ENCODE measurements at places on chromosomes 13 and 19.

GRCh38 chr19:38728752-38729541 is 15.3 kb downstream of the CAPN12 start:
- no peak for DNase-seq

GRCh38 chr13:42065414-42065813 is 17.0 kb downstream of the DGKH start:
- no peak for DNase-seq

- no peak for DNase-seq
Observed at GRCh38 chr13:94859811-94860210, 147.5 kb upstream of the SOX21 start.

GRCh38 chr19:13119627-13120026 is 1.6 kb downstream of the NACC1 start:
- no peak for DNase-seq

- no peak for DNase-seq
Observed at GRCh38 chr13:75860935-75861334, 224.8 kb downstream of the LMO7 start.

DNA sequence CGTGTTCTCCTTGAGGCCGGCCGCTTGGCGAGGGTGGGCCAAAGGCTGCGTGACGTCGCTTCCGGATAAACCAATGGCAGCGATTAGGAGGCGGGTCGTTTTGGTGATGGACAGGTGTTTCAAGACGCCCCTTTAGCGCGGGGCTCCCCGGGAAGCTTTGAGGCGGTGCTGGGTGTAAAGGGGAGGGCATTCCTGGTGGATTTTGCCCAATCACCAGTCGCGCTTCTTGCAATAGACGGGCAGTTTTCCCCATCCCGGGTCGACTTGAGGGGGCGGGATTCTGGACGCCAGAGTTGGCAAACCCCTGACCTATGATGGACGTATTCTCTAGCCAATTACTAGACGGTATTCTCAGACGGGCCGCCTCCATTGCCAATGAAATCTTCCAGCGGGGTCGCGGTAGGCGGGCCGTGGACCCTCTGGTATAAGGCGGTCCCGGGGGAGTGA is 264 bp upstream of the PRMT1 start:
- DNase-seq: peak; percentile 96

- no peak for DNase-seq
Observed at GRCh38 chr13:34883396-34883795, 58.7 kb upstream of the NBEA start.

GRCh38 chr13:36148446-36148845 is 17.3 kb upstream of the DCLK1 start:
- DNase-seq: no peak

DNA sequence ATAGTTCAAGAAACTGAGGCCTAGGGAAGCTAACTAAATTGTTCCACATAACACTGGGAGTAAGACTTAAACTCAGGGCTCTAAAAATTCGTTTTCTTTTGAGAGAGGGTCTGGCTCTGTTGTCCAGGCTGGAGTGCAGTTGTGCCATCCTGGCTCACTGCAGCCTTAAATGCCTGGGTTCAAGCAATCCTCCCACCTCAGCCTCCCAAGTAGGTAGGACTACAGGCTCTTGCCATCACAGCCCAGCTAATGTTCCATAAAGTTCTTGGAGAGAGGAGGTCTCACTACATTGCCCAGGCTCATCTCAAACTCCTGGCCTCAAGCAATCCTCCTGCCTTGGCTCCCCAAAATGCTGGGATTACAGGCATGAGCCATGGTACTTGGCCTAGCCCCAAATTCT is 10.7 kb downstream of the ZMYM5 start:
- DNase-seq: no peak

DNA sequence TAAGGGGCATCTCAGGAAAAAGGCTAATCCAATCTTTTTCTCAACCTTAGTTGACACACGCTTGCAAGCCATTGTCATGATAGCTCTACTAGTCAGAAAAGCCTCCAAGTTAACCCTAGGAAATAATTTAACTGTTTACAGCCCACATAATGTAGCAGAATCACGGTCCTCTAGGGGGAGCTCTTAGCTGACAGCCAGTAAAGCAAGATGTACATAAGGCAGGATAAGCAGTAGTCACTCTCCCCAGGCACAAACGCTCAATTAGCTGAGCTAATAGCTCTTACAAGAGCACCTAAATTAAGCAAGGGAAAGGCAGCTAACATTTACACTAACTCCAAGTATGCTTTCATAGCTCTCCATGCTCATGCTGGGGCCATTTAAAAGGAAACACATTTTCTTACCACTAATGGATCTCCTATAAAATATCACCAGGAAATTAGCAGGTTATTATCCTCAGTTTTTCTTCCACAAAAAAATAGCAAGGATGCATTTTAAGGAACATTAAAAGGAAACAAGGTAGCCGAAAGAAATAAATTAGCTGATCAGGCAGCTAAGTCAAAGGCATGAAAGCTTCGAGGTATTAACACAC is 33.7 kb upstream of the ZSCAN5A start:
- DNase-seq: no peak

- DNase-seq: no peak
Observed at GRCh38 chr19:6822311-6822670, 49.8 kb downstream of the VAV1 start.

- no peak for DNase-seq
Observed at GRCh38 chr13:75418997-75419396, 63.0 kb downstream of the TBC1D4 start.

GRCh38 chr13:114108894-114109293 is 23.5 kb downstream of the RASA3 start:
- DNase-seq: no peak

GRCh38 chr13:31069808-31070534 is 91.7 kb downstream of the HSPH1 start:
- DNase-seq: no peak

DNA sequence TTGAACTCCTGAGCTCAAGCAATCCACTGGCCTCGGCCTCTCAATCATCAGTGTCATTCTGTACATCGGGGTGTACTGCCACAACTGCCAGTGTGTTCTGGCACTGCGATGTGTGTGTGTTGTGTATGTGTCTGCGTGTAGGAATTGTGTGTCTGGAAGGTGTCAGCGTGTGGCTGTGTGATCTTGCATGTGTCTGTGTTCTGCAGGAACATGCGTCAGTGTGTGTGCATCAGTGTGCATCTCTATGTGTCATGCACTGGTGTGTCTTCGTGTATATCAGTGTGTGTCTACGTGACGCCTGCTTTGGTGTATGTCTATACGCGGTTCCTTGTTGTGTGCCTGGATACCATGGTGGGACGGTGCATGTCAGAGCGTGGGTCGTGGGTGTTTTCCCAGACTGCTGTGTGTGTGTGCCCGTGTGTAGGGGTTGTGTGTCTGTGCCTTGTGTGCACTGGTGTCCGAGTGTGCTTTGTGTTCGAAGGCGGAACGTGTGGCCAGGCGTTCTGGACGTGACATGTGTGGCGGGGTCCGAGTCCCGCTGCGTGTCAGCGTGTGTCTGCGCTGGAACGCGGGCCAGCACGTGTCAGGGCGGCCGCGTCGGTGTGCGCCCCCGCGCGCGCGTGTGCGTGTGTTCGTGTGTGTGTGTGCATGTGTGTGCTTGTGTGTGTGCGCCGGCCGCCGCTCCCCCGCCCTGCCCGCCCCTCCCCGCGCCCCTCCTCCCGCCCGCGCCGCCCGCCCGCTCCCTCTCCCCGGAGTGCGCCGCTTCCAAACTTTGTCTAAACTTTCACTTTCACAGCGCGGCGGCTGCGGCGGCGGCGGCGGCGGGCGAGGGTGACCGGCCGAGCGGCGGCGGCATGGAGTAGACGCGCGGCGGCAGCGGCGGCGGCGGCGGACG is at the start of gene NFIX:
TSS of gene NFIX (plus strand) at position 775 of the 895 bp plus-strand sequence. CDS start 363 bp downstream, outside the sequence.
- DNase-seq: peak; percentile 18

DNA sequence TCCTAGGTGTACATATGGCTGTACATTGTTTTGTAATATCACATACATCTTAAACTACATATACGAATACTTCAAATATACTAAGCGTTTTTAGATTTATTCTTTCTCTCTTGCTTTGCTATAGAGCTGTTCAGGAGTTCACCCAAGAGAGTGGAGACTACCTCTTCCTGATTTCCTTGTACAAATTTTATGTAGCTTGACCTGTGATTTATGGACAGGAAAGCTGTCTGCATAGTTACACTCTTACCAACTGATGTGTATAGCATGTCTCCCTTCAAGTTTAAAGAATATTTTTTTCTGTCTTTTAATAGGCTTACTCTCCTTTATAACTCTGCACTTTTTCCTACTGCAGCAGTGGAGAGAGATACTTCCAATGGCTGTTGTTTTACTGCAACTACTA is 428.7 kb downstream of the NDFIP2 start:
- no peak for DNase-seq

- DNase-seq: peak; percentile 47
Observed at GRCh38 chr13:22278336-22278929, 607.6 kb downstream of the FGF9 start.

- no peak for DNase-seq
Observed at GRCh38 chr13:99118179-99118578, 82.5 kb upstream of the UBAC2 start.

DNA sequence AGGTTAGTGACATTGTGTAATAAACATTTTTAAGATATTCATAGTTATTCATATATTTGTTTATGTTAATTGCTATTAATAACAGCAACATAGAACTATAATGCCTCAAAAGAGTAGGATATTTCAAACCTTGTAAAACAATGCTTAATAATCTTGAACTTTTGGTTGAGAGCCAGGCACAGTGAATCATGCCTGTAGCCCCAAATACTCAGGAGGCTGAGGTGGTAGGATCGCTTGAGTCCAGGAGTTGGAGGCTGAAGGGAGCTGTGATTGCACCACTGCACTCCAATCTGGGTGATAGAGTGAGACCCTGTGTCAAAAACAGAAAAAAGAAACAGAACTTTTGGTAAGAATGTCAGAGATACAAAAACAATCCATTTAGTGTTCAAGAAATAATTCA is 213.9 kb upstream of the SLITRK1 start:
- DNase-seq: no peak

DNA sequence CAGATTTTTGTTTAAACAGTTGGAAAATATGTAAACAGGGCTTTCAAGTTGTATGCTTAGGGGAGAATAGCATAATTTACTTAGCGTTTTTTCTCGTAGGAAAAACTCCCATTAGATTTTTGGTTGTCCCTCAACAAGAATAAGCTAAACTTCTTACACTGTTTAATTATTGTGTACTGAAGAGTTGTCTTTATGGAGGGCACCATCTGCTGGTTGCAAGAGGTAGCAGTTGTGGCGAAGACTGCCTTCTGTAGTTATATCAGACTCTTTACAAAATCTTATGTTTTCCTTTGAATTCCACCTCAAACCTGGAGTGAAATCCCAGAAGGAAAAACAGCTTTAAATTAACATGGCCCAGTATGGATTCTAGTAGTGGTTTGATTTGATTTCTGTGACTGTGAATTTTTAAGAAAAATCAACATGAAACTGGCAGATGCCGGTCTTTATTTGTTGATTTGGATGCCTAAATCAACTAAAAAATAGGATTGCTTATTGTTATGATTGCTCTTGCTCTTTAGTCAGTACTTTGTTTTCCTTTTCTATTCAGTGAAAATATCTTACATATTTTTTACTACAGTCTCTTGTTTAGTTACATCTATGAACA is 53.4 kb downstream of the PDS5B start:
- no peak for DNase-seq

DNA sequence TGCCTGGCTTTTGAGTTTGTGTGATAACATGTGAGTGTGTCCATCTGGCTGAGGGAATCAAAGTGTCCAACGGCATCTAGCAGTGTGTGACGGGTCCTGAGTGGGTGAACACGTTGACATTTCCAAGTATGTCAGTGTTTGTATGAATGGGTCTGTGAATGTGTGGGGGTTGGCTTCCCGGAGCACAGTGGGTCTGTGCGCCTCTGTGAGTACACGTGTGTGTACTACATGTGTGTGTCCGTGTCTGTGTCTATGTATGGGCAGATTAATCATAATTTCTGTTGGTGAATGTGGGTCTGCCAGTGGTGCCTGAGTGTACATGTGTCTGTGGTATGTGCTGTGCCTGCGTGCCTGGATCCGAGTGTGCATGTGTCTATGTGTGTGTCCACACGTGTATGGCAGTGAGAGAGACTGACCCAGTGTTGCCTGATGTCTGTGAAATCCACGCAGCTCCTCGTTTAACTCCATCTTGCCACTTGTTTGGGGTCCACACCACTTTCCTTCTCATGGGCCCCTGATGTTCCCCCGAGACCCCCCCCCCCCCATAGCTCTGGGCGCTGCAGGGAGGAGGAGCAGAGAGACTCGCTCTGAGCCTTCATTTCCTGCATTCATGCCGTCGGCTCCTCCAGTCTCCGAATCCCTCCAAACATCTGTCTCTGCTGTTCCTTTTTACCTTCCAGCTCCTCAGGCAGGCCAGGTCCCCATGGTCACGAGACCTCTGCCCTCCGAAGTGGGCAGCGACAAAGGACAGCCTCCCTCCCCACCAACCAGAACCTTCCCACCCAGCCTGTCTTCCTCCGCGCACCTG is 5.3 kb downstream of the CCDC8 start:
- DNase-seq: no peak

GRCh38 chr13:28048768-28049167 is 51.6 kb downstream of the FLT3 start:
- no peak for DNase-seq

DNA sequence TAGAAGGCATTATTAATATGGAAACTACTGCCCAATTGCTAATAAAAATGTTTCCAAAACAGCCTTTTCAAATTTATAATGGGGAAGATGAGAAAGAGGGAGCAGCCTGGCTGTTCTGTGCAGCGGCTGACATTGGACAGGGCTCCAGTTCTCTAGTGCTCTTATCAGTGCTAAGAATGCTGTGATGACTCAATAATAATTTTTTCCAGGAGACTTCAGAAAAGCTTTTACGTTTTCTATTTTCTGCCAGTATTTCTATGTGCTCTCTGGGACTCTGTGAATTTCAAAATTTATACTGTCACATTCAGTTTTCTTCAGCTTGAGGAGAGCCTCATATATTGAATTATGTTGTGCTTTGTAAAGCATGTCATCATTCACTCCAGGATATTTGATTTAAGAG is 209.6 kb downstream of the VWA8 start:
- no peak for DNase-seq

DNA sequence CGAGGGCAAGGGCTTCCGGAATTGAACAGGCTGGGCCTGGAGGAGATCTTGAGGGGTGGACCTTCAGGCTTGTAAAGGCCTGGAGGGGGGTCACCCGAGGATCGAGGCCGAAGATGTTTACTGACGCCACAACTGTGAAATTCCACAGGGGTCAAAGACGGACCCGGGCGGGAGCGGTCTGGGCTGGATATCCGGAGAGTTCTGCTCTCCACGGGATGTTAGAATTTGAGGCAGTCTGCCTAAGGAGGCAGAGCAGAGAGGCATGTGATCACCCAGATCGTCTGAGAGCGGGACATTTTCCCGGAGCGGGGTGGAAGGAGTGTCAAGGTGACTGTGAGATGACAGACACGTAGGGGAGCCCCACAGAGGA is 13.2 kb downstream of the KLHL26 start:
- no peak for DNase-seq

- no peak for DNase-seq
Observed at GRCh38 chr13:70884196-70884595, 775.9 kb upstream of the KLHL1 start.

- DNase-seq: no peak
Observed at GRCh38 chr19:35442091-35442490, 6.0 kb upstream of the FFAR2 start.

Measured in stimulated activated CD4-positive, alpha-beta T cell treated with anti-CD3 and anti-CD28 coated beads, Interleukin-1b, Interleukin-23, amount 100 ng/mL, for 1 hour (primary cell).